ENCODE measurements at places on chromosomes 11 and 22.

DNA sequence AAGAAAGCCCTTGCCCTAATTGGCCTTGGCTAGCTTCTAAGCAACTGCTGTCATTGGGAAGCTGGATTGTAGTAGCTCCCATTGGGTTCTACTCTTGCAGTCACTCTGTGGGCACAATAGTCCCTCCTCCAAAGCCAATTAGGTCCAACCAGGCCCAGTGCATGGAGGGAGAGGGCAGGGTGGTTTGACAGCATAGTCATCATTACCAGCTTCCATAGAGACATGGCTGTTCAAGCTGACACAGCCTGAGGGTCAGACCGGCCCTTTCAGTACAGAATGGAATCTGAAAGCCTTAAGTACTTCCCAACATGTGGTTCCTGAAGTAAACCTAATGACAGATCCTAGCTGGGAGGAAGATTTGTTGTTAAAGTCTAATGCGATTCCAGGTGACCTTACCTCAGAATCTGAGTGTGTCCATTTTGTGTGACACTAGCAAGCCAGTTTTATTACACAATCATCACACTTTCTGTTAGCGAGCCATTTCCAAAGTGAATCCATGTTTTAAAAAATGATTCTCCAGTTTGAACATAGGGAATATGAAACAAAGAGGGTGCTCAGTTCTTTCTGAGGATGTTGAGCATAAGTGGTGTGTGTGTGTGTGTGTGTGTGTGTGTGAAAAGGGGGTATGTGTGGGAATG, 6.9 kb downstream of the PLET1 start:
- DNase-seq = no peak

DNA sequence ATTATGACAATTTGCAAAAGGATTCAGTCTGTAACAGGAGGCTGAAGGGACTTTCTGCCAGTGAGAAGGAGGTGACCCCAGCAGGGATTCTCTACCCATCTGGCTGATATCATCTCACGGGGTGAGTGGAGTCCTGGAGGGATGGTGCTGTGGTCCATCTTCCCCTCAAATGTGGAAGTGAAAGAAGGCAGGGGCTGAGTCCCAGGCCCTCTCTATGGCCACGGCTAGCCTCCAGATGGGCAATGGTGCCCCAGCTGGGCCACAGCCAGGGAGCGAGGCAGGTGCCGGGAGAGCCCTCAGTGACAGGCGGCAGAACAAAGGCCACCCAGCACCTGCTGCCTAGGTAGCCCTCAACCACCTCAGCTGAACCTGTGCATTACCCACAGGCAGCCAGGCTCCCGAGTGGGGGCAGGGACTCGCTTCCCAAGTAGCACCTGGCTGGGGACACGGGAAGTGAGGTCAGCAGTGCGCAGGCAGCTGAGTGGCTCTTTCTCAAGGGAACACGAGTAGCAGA, 6.7 kb downstream of the NECTIN1 start:
- DNase-seq = no peak

GRCh38 chr11:70525006-70525405, 126.7 kb downstream of the CTTN start:
- DNase-seq = no peak

DNA sequence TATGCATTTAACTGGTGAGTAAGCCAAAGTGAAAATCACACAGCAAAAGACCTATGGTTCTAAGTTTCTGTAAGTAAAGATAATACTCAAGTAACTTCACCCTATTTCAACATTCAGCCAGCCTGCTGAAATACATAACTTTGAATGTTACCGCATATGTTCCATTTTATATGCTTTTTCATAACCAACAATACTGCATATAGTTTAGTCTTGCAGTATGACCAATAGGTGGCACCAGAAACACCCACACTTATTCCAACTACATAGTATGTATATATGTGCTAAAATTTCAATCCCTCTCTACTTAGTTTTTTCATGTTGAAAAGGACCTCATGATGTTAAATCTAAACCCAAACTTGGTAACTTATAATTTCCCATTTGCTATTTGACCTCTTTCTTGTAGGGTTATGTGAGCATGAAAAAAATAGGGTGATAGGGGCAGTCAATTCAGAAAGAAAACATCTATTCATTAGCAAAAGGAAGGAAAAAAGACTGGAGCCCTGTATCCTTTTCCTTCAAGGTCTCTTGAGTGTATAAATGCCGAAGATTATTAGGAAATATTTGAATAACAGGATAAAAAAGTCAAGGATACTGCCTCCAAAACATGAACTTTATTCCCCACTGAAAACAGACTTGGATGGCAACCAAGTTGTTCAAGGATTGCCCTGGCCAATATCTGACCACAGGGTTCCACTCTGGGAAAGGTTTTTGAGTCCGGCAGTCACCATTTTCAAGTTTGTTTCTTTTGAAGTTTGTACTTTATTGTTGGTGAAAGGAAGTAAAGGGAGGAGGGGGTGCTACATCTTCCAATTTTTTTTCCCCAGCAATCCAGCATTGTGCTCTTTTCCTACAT, 23.8 kb upstream of the FZD4 start:
- DNase-seq = no peak

DNA sequence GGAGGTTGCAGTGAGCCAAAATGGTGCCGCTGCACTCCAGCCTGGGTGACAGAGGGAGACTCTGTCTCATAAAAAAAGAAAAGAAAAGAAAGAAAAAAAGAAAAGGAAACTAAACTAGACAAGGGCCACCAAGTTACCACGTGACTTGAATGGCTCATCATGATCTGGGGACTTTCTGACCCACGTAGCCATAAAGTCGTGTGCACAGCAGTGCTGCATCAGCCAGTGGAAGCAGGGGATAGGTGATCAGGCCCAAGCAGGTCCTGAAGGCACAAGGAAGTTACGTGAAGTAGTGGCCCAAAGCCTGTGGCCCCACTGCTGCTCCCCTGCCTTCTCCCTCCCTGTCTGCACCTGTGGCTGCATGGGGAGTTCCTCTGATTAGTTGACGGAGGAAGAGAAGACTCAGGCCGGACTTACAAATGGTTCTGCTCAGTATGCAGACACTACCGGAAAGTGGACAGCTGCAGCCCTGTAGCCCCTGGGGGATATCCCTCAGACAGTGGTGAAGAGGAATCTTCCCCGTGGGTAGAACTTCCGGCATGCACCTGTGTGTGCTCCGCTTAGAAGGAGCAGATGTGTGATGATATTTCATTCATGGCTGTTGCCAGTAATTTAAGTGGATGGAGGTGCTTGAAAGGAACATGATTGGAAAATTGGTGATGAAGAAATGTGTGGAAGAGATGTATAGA, 18.2 kb upstream of the CD81 start:
- DNase-seq = no peak

GRCh38 chr11:37978647-37979046, 1380.6 kb upstream of the RAG2 start:
- no peak for DNase-seq

DNA sequence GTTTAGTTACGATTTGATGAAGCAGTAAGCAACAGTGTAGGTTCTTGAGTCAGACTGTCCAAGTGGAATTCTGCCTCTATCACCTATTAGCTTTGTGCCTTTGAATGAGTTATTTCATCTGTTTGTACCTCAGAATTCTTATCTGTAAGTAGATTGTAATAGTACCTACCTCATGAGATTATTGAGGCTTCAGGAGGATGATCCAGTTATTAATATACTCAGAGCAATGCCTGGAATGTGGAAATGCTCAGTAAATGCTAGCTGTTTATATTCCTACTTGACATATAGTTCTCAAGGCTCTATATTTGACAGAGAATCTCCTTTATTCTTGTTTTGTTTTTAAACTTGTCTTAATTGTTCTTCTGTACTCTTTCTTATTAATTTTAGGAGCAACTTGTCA, 70.1 kb downstream of the SFI1 start:
- DNase-seq = no peak

GRCh38 chr11:134951305-134951700, 539.3 kb upstream of the B3GAT1 start:
- no peak for DNase-seq

GRCh38 chr11:22786475-22786874, 43.1 kb downstream of the SVIP start:
- DNase-seq = no peak

GRCh38 chr22:44328326-44328725, 15.6 kb upstream of the SHISAL1 start:
- no peak for DNase-seq

DNA sequence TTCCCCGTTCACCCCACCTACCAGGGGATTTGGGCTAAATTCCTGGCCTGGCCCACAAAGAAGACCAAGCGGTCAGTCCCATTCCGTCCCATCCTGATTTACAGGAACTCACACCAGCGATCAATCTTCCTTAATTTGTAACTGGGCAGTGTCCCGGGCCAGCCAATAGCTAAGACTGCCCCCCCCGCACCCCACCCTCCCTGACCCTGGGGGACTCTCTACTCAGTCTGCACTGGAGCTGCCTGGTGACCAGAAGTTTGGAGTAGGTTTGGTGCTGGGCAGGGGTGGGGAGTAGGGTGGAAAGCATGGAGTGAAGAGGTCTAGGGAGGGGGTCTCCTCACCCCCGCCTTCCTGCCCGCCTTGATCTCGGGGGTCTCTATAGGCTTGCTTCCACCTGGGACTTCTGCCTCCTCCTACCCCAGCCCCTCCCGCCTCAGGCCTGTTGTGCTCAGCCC, at the start of gene SERPING1:
Gene SERPING1, plus strand, starts transcription at position 225 of the 455 bp plus-strand sequence. CDS start 586 bp downstream, outside the sequence.
- no peak for DNase-seq

GRCh38 chr22:43239193-43239780, 52.4 kb upstream of the TTLL12 start:
- no peak for DNase-seq

DNA sequence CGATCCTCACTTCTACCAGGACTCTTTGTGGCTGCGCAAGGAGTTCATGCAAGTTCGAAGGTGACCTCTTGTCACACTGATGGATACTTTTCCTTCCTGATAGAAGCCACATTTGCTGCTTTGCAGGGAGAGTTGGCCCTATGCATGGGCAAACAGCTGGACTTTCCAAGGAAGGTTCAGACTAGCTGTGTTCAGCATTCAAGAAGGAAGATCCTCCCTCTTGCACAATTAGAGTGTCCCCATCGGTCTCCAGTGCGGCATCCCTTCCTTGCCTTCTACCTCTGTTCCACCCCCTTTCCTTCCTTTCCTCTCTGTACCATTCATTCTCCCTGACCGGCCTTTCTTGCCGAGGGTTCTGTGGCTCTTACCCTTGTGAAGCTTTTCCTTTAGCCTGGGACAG, 6.5 kb downstream of the TMEM138 start:
- no peak for DNase-seq

- DNase-seq = no peak
Observed at GRCh38 chr11:102367364-102367763, 20.4 kb downstream of the BIRC2 start.

- DNase-seq = no peak
Observed at GRCh38 chr11:2077061-2077802, 62.0 kb downstream of the IGF2 start.

- no peak for DNase-seq
Observed at GRCh38 chr11:60119710-60120109, 31.2 kb downstream of the MS4A2 start.

GRCh38 chr22:26797910-26798309, 140.5 kb downstream of the MIAT start:
- no peak for DNase-seq

GRCh38 chr11:66978229-66978628, 3.1 kb downstream of the C11orf86 start:
- DNase-seq = no peak

DNA sequence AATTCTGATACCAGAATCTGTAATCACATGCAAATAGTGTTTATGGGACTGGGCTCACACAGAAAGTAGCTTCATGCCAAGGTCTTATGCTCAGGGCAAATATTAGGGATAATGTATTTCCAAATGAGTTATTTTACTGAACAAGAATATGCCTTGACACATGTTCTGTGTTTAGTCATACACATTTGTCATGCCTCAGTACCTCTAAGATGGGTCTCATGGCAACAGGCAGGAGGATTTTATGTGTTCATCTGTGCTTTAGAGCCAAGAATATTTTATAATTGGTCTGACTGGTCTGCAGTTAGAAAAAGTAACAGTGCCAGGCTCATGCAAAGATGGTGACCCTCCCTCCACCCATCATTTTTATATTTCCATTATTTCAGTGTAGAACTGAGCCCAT, 49.1 kb downstream of the JAM3 start:
- DNase-seq = no peak

DNA sequence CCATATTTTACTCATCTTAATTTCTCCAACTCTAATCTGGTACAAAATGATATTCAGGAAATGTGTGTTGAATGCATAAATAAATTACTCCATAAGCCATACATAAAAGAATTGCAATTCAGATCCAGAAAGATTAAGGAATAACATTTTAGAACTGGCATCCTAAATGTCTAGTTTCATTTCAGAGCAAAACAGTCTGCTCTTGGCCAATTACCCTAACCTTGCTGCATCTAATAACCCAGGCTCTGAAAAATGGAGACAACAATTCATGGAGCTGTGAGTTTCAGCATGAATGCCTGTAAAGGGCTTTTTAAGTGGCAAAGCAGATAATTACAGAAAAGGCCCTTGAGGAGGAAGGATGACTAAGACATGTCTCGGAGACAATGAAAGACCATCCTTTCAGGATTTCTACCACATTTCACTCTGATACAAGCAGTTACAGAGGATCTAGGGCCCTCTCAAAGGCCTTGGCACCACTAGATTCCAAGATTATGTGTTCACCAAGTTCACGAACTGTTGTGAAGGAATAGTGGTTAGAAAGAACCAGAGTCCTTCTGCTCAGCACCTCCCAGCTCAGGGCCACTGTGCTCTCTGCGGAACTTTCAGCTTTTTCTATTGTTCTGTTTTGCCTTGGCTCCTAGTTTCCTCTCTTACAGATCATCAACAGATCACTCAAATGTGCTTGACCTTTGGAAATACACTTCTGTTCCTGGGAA, 157.6 kb upstream of the BLID start:
- DNase-seq = no peak

DNA sequence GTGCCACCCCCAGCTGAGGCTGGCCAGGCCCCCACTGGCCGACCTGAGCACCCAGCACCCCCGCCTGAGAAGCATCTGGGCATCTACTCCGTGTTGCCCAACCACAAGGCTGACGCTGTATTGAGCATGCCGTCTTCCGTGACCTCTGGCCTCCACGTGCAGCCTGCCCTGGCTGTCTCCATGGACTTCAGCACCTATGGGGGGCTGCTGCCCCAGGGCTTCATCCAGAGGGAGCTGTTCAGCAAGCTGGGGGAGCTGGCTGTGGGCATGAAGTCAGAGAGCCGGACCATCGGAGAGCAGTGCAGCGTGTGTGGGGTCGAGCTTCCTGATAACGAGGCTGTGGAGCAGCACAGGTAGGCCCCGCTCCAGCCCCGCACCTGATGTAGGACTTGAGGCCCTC, 4.7 kb downstream of the ZBTB16 start:
- DNase-seq = no peak

DNA sequence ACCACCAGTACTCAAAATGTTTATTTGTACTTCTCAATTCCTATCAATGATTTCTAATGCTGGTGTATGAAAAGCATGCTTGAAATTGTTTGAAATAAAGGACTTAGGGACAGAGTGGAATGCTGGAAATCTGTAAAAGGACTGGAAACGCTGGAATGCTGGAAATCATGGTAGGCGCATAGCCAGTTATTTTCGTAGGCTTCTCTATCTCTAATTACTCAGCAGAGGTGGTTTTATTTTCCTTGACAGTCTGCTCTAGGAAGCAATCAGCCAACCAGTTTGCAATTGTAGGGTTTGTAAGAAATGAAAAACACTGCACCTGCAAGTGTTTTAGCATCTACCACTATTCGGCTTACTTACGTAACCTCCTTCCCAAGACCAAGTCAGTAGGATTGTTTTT, 788 bp downstream of the LIN7C start:
- DNase-seq = no peak

All from stimulated activated CD4-positive, alpha-beta T cell treated with anti-CD3 and anti-CD28 coated beads, Interleukin-4, amount 100 ng/mL, for 1 hour (primary cell).